ENCODE measurements at places on chromosomes 12 and 14. TPM values are rescaled to one million over a fixed set of nuclear protein-coding genes. Genes with fewer than 3 reads are reported as not detected.

C14orf39 gene
- total RNA-seq: not detected

IL26 gene
- total RNA-seq: not detected

LRR1 gene
- 9.5 TPM for total RNA-seq

SYNE3 gene
- 15.9 TPM for total RNA-seq

ACSS3 gene
- total RNA-seq: 32.9 TPM

ZNF84 gene
- 27.2 TPM for total RNA-seq

CLEC1B gene
- total RNA-seq: not detected

ASCL1 gene
- total RNA-seq: not detected
